ENCODE measurements at places on chromosomes 2 and 18.

- DNase-seq = no peak
Observed at GRCh38 chr2:219447242-219448098, 12.8 kb downstream of the SPEG start.

DNA sequence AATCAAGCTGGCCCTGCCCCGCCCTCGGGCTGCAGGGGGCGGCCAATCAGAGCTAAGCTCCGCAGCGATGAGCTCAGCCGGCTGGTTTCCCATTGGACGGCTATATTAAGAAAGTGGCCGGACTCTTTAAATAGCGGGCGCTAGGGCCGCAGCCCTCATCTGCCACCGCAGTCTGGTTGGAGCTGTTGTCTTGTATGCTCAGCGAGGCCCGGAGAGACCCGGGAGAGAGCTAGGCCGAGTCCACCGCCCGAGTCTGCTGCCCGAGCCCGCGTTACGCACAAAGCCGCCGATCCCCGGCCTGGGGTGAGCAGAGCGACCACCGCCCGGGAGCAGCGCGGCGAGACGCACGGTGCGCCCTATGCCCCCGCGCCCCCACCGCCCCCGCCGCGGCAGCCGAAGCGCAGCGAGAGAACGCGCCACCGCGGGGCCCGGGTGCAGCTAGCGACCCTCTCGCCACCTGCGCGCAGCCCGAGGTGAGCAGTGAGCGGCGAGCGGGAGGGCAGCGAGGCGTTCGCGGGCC is at the start of gene RHOB:
RHOB (plus strand) TSS at position 158 of the 520 bp plus-strand sequence. CDS start 392 bp downstream, outside the sequence.
- DNase-seq = peak; percentile 81

- no peak for DNase-seq
Observed at GRCh38 chr2:156021146-156022040, 311.1 kb downstream of the NR4A2 start.

DNA sequence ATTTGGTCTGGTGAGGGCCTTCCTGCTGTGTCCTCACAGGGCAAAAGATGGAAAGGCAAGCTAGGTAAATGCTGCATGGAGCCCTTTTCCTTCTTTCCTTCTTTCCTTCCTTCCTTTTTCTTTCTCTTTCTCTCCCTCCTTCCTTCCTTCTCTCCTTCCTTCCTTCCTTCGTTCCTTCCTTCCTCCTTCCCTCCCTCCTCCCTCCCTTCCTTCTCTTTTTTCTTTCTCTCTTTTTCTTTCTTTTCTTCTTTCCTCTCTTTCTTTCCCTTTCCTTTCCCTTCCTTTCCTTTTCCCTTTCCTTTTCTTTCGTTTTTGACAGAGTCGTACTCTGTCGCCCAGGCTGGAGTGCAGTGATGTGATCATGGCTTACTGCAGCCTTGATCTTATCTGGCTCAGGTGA is 23.1 kb upstream of the C2orf74 start:
- no peak for DNase-seq

DNA sequence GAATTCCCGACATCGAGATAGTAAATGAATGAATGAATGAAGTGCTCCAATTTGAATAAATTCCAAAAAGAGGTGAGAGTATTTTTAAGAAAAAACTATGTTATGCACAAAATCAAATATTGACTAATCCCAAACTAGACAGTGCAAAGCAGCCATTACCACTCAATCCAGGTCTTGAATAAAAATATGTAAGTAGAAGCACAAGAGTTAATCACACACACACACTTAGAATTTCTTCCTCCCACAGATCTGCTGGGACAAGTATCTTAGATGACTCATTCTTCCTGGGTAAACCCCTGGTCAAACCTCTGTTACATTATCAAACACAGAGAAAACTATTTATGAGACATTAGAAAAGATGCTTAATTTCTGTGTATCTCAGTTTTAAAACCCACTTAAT is 102.0 kb downstream of the PLA2R1 start:
- DNase-seq = no peak

- DNase-seq = no peak
Observed at GRCh38 chr2:230592775-230593174, 119.9 kb upstream of the CAB39 start.

DNA sequence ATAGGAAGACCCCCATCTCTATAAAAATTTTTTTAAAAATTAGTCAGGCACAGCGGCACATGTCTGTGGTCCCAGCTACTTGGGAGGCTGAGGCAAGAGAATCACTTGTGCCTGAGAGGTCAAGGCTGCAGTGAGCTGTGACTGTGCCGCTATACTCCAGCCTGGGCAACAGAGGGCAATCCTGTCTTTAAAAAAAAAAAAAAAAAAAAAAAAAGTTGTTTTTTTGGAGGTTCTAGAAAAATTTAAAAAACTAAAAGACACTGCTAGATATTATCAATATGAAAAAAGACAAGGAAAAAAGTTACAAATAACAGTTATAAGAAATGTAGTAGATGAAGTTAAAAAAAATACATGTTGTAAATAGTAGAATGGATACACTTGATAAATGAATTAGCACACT is 56.1 kb upstream of the C2orf15 start:
- DNase-seq = no peak

- DNase-seq = no peak
Observed at GRCh38 chr18:23838233-23838632, 149.0 kb downstream of the LAMA3 start.

GRCh38 chr2:174835797-174836255 is 71.6 kb upstream of the CHRNA1 start:
- no peak for DNase-seq

GRCh38 chr18:79093986-79094385 is 24.8 kb downstream of the ATP9B start:
- no peak for DNase-seq

- no peak for DNase-seq
Observed at GRCh38 chr2:10205162-10205475, 82.6 kb downstream of the RRM2 start.

- DNase-seq = no peak
Observed at GRCh38 chr18:62814132-62814759, 98.9 kb downstream of the PHLPP1 start.

DNA sequence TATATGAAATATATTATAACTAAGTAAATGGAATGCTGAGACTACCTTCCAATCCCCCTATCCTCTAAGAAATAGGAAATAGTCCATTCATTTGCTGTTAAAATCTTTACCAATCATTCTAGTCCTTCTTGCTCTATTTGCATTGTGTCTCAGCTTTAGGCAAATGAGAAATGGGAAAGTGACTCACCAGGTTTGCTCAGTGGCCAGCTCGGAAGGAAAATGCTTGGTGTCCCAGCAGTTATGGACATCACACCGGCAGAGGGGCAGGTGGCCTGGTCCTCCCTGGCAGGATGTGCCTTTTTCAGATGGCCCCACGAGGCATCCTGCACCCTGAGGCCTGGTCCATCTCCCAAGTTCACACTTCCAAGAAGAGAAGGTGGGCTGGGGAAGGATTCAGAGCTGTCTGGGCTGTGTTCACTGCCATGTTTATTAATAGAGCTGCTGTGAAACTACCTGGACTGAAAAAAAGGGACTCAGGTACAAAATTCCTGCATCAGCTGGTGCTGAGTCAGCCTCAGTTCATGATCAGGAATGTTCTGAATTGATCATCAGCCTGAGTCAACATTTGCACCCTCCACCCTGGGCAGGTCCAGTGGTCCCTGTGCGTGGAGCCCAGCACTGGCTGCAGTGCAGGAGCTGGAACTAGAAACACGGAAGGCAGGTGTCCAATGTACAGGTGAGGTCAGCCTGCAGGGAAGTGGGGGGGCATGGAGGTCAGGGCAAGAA is 60.1 kb upstream of the ARL4C start:
- no peak for DNase-seq

GRCh38 chr2:99618579-99619097 is 128.8 kb upstream of the REV1 start:
- no peak for DNase-seq

- no peak for DNase-seq
Observed at GRCh38 chr18:49339146-49339545, 121.3 kb downstream of the DYM start.

GRCh38 chr2:141698500-141698899 is 432.3 kb downstream of the LRP1B start:
- DNase-seq = no peak

- no peak for DNase-seq
Observed at GRCh38 chr2:41460661-41461060, 587.2 kb upstream of the PKDCC start.

DNA sequence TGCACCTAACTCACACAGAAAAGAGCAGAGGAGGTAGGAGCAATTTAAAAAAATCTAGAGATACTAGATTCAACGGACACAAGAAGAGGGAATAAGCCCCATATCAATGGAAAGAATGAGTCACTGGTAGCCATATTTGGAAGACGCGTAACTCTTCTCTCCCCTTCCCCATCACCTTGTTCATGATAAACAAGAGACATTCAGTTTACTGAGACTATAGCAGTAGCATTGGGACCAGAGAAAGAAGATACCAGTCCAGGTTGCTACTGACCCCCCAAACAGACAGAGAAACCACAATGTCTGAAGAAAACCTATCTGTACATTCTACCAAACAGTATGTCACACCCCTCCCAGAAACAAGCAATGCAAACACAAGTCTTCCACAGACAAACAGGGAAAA is 81.1 kb downstream of the SLC66A3 start:
- no peak for DNase-seq
